ENCODE measurements at places on chromosomes 6 and 20.

DNA sequence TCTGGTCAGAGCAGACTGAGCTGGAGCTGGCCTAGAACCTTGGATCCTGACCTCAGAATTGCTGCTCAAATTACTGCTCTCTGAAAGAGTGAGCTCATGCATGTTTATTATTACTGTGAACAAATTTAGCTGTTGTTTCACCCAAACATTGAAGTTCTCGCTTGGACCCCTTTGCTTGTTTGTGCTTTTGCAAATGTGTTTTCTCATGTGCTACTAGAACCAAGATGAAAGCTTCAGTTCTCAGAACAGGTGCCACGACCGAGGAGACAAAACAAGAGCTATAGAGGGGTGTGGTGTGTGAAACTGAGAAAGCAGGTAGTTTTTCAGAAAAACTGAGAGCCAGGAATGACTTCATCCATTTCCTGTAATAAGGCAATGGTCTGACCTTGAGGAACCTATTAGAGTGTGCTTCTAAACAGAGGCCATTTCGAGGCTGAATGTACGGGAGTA lies 50.0 kb upstream of the ESR1 start:
- DNase-seq: no peak

DNA sequence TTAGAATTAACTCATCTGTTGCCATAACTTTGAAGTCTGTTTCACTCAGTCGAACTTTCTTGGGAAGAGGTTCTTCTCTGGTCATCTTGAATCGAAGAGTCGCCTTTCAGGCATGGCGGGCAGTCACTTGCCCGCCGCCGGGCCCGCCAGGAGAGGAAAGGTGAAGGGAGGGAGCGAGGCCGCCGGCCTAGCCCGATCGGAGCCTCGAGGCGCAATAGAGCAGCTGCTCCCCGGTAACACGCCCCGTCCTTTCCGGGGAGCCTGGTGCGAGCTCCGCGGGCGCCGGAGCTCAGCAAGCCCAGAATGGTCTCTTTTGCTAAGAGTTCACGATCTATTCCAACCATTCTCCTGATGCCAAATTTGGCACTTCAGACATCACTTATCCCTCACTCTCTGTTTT lies 591.8 kb downstream of the TFAP2B start:
- no peak for DNase-seq

DNA sequence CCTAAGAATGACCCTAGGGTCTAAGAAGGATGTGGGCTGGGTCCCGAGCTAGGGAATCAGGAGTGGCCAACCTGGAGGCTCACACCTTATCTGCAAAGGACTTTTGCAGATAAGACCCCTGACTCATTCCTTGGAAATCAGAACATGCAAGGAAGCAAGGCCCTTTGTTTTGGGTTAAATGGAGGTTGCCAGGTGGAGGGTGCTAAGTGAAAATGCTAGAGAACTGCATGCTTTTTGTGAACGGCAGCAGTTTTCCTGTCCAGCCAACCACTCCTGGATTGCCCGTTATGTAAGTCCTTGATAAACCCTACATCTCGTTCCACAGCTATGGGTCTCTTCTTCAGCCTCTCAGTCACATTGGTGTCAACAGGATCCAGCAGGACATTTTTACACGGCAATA lies 52.1 kb upstream of the CST7 start:
- no peak for DNase-seq

DNA sequence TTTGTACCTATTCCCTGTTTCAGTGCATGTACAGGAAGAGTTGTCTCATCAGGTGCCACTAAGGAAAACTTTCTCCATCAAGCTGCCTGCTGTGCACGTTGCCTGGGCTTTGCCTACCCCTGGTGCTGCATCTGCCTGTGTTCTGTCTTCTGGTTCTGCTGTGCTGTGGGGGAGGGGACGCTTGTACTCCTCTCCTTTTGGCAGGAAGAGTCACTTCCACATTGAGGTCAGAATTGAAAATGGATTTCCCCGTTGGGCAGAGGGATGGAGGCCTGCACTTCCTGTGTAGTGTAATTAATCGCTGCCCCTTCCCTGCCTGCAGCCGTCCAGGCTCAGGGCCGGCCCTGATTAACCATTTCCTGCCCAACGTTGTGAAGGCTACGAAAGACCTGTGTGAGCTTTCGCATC lies 153.3 kb downstream of the SCML4 start:
- DNase-seq: no peak

DNA sequence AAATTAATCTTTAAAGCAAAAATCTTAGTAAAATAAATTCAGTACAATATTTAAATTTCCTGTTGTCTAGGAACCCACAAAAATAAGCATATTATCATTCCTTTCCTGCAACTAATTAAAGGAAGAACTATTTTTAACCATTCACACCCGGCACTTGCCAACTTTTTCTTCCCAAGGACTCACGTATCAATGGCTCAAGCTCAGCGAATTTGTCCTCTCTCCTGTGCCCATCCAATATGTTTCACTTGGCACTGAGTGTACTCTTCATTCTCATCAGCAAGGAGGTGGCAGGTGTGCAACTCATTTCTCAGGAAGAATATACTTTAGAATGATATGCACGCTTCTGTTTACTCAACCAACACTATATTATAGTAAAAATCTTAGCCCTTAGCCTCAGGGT lies 419.4 kb downstream of the C6orf118 start:
- no peak for DNase-seq

DNA sequence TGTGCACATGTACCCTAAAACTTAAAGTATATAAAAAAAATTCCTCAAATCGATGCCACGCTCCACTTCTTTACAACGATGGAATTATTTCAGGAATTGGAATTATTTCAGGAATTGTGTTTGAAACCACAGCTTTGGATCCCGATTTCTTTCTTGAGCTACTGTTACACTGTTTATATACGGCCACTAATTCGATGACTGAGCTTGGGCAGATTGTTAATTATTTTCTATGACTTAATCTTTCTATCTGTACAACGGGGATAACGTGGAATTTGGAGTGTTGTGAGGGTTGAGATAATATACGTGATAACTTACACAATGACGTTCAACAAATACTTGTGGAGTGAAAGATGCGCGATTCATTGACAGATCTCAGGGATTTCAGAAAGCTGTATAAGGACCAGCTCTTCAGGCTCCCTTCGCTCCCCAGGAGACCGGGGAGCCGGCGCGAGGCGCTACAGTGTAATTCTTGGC lies 171.3 kb downstream of the SLC16A10 start:
- DNase-seq: no peak

DNA sequence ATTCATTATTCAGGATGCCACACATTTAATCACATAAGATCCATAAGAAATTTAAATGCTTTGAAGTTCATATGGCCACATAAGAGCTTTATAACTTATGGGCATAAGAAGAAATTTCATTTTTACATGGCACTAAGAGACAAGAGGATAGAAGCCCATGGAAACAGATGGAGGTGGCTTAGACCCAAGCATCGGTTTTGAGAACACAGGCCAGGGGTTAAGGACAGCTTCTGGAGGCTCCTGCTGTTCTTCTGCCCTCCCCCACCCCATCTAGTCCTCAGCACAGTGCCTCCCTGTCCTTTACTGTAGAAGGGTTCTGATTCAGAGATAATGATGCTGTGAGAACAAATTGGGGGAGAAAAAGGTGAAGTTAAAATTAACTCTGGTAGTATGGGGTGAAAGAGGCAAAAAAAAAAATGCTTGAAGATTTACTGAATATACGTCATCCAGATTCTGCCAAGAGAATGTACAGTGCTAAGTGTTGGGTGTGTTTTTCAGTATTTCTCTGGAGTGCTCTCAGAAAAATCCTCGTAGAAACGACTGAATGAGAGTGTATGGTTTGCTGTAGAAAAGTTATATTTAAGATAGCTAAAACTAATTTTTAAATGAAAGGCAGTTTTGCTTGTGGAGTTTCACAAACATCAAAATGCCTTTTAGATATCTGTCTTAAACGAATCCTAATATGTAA lies 539.7 kb downstream of the QKI start:
- no peak for DNase-seq

- no peak for DNase-seq
These were observed 12.6 kb downstream of the AFDN start for GRCh38 chr6:167839343-167839742.

DNA sequence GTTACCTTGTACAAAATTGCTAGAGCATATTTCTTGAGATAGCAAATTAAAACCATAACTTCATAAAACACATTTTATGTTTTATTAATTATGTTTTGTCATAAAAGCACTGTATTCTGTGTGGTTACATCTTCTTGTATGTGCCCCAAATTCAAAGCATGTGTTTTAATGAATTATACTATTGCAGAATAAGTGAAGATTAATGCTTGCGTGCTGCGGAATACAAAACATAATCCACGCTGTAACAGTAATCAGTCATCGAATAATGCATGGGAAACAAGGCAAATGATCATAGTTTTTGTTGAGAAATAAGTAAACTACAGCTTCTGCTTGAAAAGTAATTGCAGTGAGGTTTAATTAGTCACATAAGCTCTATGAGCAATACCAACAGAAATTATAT lies 459.2 kb upstream of the SOX4 start:
- DNase-seq: no peak

- DNase-seq: no peak
These were observed 42.0 kb downstream of the DOK5 start for GRCh38 chr20:54517241-54517975.

GRCh38 chr20:32611868-32612267 lies 26.7 kb upstream of the NOL4L start:
- no peak for DNase-seq

- DNase-seq: no peak
These were observed 257.4 kb downstream of the PLCB1 start for GRCh38 chr20:8389381-8390036.

GRCh38 chr6:80438772-80439171 lies 332.3 kb downstream of the BCKDHB start:
- no peak for DNase-seq

GRCh38 chr20:6519556-6519955 lies 247.9 kb upstream of the BMP2 start:
- no peak for DNase-seq

- DNase-seq: no peak
These were observed 278.0 kb downstream of the ESR1 start for GRCh38 chr6:152085451-152085921.

- DNase-seq: no peak
These were observed 232.5 kb upstream of the SYNDIG1 start for GRCh38 chr20:24236963-24237362.

- DNase-seq: no peak
These were observed 209.8 kb downstream of the GJA1 start for GRCh38 chr6:121645100-121645745.

GRCh38 chr6:37820718-37821079 lies 1.2 kb downstream of the ZFAND3 start:
- no peak for DNase-seq

- no peak for DNase-seq
These were observed 18.6 kb downstream of the PRKN start for GRCh38 chr6:162708971-162709370.

DNA sequence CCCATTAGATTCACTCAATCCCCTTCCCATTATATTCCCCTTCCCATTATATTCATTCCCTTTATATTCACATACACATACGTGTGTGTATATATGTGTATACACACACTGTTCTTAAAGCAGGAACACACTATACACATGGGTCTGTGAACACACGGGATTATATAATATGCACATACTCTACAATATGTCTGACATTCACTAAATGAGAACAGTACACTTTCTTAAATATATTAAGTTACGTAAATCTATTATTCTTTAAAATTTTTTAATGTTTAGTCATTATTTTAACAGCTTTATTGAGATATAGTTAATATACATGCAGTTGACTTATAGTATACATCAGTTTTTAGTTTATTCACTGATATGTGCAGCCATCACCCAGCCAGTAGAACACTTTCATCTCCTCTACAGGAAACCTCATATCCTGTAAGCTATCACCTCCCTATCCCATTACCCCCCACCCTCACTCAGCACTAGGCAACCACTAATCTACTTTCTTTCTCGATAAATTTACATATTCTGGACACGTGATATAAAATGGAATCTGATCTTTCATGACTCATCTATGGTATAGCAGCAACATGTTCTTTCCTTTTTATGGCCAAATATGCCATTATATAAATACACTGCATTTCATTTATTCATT lies 13.9 kb upstream of the SUMO4 start:
- no peak for DNase-seq

GRCh38 chr6:25290306-25291060 lies 11.3 kb downstream of the CARMIL1 start:
- no peak for DNase-seq

DNA sequence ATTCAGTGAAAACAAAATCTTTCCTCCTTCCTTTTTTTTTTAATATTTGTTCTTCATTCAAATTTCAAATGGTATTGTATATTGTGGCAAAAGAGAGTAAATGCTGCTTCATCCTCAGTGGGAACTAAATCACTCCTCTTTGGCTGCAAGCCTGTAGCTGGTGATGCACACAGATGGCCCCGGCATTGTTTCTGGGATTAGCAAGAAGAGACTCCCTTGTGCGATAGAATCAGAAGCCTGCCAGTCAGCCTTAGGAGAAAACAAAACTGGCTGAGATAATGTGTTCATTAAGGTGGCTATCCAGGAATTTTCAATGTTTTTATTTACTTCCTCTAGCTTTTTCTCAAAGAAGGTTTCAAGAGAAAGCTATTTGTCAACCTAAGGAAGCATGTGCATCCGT lies 20.7 kb upstream of the ELOVL2 start:
- DNase-seq: no peak

DNA sequence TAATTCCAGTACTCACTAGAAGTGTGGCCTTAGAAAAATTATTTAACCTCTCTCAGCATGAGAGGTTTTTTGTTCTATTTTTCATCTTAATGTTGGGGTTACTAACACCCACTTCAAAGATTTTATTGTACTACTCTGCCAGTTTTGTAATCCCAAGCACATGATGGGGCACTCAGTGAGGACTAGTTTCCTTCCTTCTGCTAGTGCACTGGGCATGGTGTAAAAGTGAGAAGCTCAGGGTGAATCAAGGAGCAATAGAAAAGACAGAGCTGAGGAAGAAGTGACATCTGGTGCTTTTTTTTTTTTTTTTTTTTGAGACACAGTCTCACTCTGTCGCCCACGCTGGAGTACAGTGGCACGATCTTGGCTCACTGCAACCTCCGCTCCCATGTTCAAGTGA lies 439.4 kb upstream of the ARID1B start:
- no peak for DNase-seq

DNA sequence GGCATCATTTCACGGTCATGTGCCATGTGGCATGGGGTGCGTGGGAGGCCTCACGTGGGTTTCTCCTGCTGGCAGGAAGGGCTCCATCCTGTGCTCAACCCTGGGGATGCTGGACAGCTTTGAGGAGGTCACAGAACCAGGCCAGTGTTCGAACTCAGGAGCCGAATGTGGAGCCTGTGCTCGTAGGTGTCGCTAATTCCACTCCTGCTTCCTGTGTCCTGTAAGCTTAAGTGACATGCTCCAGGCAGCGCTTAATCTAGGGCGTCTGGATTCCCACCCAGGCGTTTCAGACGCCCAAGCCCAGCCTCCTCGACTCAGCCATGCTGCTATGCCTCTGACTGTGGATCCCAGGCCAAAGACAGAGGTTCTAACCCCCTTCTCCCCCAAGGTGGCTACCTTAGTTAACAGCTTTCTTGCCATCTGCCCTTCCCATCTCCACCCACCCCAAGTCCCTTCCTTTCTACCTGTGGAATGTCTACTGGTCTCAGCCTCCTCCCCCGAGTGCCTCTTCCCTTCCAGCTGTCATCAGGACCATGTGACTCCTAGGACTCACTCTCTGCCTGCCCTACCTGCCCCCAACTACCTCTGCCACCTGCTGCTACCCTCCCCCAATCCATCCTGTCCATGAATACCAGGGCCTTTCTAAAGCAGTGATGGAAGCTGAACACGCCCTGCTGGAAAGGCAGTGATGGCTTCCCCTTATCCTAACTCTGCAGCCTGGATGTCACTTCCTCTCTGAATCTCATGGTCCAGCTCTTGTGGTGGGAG lies 255.1 kb downstream of the CDH26 start:
- no peak for DNase-seq

Data from nucleus accumbens (tissue), 56 donors.